ENCODE measurements at places on chromosomes 6 and 20.

- no peak for DNase-seq
Observed at GRCh38 chr6:15911753-15912504, 217.0 kb upstream of the MYLIP start.

- no peak for DNase-seq
Observed at GRCh38 chr6:8557014-8557748, 121.8 kb upstream of the SLC35B3 start.

- DNase-seq: no peak
Observed at GRCh38 chr6:131250936-131251335, 115.7 kb downstream of the AKAP7 start.

GRCh38 chr6:151088599-151088935 is 151.2 kb upstream of the AKAP12 start:
- no peak for DNase-seq
